Kidney (tissue), 22 donors: ENCODE measurements at places on chromosomes 16 and 17. TPM values are rescaled to one million over a fixed set of nuclear protein-coding genes. Genes with fewer than 3 reads are reported as not detected.
A peak's percentile ranks its signal among the peaks of the same experiment; 100 is the strongest.

The SOST gene
- 0.09 TPM for total RNA-seq

The C17orf107 gene
- total RNA-seq: 4.4 TPM

DNA sequence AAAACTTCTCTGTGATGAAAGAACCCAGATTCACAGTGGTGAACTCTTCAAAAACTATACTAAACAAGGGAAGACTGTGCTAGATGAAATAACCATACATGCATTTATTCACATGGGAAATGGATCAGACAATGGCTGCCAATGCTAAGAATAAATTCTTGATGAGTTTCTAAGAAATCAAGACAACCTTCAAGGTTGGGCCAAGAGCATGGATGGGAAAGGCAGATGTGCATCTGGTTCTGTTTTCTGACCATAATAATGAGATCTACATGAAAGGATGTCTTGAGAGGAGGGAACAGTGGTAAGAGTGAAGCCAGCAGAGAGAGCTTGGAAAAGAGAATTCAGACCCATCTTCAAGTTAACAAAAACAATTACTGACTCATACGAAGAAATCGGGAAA is 31.4 kb downstream of the ANKRD11 start:
- no peak overlapping the region for H3K27ac ChIP-seq
- no peaks in the 10 kb centered on the region for H3K4me1 ChIP-seq
- no peak overlapping the region for H3K4me3 ChIP-seq
- no peak for DNase-seq
- no peaks in the 10 kb centered on the region for H3K36me3 ChIP-seq
- H3K27me3 ChIP-seq: no peaks in the 10 kb centered on the region

- H3K4me3 ChIP-seq: no peak overlapping the region
- no peak overlapping the region for H3K27ac ChIP-seq
- no peak for DNase-seq
Observed at GRCh38 chr17:77965352-77965751, 6.8 kb downstream of the TNRC6C start.

GRCh38 chr16:84302111-84302954 is 7.7 kb downstream of the WFDC1 start:
- H3K27ac ChIP-seq: peak overlapping the region; percentile 73
- H3K4me1 ChIP-seq: peaks cover 5% of the 10 kb centered on the region
- no peaks in the 10 kb centered on the region for H3K36me3 ChIP-seq
- no peak overlapping the region for H3K4me3 ChIP-seq
- DNase-seq: no peak
